SHP77 (cell line): ENCODE measurements at places on chromosomes 11 and 22.

GRCh38 chr22:29574762-29575450 is 6.0 kb downstream of the NIPSNAP1 start:
- no peak for DNase-seq

DNA sequence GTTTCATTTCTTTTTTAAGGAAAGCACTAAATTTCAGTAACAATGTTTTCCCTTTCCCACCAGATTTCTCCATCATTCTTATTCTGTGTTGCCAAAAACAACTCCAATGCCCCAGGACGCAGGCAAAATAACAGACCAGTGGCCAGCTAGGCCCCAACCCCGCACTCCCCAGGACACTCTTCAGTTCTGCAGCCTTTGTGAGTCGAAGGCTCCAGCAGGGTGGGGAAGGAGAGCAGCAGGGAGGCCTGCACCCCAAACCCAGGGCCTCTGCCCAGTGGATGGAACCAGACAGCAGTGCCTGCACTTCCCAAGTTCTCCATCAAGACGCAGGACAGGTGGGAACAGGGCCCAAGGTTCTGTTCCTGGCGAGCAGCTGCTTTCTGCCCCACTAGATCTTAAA is 34.4 kb downstream of the PPP2R1B start:
- no peak for DNase-seq

DNA sequence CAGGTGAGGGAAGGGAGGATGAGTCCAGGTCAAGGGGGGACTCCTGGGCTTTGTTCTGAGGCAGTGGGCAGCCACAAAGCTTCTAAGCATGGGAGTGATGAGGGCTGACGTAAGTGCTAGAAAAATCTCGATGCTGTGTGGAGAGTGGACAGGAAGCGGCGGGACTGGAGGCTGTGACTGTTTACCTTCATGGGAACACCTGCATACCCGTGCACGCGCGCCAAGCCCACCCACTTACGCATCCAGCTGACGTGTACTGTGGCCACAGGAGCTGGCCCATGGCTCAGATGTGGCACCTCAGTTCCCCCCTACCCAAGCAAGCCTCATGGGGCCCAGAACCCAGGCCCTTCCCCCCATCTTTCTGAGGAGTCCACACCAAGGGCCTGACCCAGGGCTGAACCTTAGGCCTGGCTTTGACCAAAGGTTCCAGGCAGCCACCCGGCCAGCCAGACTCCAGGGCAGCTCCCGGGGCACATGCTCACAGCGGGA is 14.0 kb downstream of the MYRF start:
- peak; percentile 48 for DNase-seq

DNA sequence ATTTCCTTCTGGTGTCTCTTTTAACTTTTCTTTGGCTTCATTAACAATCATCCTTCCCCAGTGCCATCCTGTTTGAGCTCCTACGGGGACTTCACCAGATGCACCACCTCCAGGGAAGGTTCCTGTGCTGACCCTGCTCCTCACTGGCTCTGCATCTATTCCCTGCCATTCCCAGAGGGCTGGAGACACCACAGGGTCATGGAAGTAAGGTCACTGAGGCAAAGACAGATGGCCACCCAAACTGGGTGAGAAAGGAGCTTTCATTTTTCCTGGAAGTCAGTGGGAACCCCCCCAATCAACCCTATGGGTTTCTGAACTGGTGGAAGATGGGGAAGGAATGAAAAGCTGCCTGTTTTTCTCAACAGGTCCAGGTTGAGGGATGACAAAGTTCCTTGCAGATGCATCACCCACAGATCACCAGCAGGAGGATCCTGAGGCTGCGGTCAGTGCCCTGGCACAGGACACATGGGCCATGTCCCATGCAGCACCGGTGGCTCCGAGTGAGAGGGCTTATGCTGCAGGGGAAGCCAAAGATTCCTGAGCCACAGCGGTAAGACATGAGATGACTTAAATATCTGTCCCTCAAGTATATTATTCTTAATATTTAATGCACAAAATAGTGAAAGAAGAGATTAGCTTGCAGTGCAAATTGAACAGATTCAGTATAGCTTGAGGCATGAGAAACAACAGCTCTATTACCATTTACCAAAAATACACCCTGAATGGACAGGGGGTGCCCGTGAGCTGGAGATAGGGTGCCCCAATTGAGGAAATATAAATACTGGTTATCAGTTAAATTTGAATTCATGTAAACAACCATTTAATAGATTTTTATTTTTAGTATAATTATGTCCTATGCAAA is 73.0 kb upstream of the VPREB1 start:
- DNase-seq = peak; percentile 18

DNA sequence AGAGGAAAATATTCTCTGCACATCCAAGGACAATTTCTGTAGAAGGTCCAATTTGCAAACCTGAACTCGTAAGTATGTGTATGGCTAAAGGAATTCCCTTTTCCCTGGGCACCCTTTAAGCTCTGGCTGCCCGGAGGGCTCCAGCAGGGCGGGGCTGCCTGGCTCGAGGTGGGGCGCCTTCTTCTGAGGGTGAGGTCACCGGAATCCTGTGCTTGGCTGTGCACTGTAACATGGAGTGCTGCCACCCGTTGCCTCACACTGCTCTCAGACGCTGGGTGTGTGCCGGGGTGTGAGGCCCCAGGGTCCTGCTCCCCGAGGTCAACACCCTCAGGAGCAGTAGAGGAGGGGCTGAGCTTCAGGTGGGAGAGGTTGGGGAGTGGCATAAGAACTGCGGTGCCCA is 61.5 kb downstream of the SYN3 start:
- no peak for DNase-seq

DNA sequence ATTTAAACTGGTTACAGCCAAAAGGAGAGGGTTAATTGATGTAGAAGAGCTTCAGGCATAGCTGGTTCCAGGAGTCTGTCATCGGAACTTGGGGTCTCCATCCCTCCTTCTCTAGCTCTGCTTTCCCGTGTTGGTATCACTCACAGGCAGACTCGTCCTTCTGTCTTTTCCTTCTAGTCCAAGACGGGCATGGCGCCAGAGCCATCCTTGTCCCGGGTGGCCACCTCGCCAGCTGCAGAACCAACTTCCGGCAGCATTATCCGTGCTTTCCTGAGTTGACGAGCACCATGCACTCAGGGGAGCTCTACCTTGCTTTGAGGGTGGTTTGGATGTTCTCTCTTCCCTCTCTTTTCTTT is 14.7 kb downstream of the LINC01488 start:
- no peak for DNase-seq

- no peak for DNase-seq
Measured at GRCh38 chr11:110089617-110090282, 3.4 kb upstream of the ZC3H12C start.

GRCh38 chr11:64438986-64439771 is 80.2 kb downstream of the RPS6KA4 start:
- no peak for DNase-seq

- DNase-seq = no peak
Measured at GRCh38 chr22:36056980-36057379, 28.4 kb upstream of the RBFOX2 start.

DNA sequence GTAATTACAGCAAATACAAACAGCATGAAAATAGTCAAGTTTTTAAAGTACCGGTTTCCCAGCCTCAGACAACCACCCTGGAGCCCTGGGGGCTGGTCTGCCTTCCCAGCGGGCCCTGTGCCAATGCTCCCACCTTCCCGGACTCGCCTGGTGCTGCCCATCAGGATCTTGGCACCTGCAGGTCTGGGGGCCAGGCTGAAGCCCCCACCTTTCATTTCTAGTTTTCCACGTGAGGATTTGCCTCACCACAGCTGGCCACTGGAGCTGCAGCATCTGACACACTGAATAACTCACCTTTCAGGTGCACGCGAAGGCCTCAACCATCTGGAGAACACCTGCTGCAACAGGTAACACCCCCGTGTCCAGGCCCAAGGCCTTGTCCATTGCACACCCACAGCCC is 108.7 kb upstream of the THY1 start:
- DNase-seq = no peak

DNA sequence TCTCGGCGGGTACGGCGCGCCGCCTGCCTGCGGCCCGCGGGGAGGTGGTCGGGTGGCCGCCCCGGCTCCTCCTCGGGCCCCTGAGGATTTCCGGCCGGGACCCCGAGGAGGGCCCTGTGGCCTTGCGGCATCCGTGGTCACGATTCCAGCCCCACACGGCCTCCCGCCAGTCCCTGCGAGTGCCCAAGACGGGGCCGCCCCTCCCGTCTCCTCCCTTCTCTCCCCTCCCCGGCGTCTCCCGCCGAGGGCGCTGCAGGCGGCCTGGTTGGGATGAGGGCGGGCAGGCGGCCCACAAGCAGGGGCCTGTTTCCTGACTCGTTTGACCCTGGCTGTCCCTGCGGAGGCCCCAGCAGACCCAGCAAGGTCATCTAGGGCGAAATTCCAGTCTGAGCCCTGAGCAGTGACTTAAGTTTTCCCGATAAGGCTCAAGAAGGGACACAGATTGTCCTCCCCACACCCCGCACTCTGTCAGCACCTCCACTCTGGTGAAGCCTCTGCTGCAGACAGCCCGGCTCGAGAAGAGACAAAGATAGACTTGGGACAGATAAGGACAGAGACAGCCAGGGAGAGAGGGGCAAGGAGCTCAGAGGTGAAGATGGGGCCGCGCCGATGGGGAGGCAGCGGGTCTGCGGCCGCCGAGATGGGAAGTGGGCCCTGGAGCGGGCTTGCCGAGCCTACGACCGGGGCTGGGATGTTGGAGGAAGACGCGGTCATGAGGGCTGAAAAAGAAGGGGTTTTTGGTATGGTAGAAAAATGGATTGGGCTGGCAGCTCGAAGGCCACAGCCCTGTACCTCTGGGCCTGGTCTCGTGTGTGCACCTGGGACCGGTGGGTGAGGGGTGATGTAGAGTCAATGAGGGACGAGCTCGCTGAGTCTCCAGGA is 95.0 kb downstream of the SWAP70 start:
- DNase-seq = peak; percentile 31

GRCh38 chr11:1195682-1196515 is 27.0 kb upstream of the MUC5B start:
- no peak for DNase-seq

DNA sequence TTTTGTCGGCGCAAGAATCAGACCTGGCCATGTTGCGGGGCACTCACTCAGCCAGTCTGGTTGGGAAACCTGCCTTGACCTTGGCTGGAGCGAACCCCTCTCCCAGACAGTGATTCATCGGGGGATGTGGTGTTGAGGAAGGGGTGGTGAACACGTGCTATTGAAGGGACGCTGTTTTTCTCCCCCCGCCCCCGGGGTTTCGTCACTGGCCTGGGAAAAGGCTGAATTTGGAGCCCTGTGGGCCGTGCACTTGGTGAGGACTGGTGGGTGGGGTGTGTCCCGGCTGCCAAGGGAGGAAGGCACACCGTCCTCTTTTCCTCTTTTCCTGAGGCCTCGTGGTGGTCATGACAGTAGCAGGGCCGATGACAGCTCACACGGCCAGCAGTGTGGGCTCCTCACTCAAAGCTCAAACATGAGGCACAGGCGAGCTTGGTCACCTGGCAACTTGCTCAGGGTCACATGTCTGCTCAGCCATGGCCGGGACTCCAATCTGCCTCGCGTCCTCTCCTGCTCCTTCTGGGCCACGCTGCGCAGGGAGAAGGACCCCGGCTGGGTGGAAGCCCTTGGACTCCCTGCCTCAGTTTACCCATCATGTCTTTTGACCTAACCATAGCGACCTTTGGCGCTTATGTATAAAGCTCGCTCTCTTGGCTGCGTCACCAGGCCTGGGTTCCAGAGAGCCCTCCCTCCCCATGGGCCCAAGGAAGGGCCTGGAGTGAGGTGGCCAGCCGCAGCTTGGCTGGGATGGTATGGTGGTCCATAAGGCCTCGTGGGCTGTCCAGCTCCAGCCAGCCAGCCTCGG is 49.4 kb downstream of the SMIM38 start:
- no peak for DNase-seq

GRCh38 chr11:121048464-121049233 is 24.7 kb downstream of the TBCEL start:
- DNase-seq = no peak
